ENCODE measurements at places on chromosomes 3 and 15.

GRCh38 chr3:158120330-158120729, 10.4 kb downstream of the RSRC1 start:
- no peak for DNase-seq

GRCh38 chr15:37056177-37057121, 43.9 kb downstream of the MEIS2 start:
- DNase-seq, result no peak

GRCh38 chr3:19717736-19718135, 216.3 kb downstream of the EFHB start:
- no peak for DNase-seq

- DNase-seq, result no peak
Measured at GRCh38 chr15:62275831-62276230, 110.7 kb upstream of the C2CD4B start.

DNA sequence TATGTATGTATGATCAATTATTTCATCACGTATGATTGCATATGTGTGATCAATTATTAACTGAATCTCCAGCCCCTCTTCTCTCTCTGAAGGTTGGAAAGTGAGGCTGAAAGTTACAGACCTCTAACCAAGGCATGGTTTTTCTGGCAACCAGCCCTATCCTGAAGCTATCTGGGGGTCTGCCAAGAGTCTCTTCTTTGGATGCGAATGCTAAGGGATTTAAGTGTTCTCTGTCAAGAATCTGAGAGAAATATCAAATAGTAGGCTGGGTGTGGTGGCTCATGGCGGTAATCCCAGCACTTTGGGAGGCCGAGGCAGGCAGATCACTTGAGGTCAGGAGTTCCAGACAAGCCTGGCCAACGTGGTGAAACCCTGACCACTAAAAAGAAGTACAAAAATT, 8.1 kb downstream of the NKTR start:
- DNase-seq, result no peak

DNA sequence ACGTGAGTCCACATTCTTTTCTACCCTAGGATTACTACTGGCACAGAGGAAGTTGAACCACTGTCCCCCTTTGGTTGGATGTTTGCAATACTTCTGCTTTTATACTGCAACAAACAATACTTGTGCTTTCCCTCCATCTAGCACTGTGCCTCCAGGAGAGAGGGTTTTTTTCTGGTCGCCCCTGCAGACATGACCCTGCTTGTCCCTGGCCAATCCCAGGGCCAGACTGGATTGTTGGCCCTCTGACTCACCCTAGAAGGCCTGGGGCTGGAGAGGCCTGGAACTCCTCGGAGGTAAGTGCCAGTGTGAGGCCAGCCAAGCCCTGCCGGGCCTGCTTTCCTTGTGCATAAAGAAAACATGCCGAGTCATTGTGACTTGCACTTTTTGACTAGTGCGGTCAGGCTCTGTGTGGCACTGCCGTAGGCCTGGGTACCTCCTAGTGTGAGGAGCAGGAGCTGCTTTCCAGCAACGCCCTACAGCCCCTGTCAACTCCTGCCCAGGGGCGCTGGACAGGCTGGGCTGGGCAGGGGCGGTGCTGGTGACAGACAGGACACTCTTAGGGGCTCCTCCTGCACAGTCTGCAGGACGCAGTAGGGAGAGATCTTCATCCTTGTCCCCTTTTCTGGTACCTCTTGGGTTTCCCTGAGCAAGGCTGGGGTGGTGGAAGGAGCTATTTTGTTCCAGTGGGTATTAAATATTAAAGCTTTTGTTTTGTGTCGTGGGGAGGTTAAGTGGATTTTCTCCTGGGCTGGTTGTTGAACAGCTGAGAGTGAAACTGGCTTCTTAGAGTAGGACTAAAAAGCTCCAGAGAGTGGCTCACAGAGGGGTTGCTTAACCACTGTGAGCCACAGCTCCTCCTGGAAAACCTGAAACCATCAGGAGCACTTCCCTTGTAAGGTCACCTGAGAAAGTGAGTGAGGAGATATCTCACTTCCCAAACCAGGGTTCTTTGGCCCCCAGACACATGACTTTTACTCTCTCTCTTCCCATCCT, 14.4 kb upstream of the TKT start:
- DNase-seq, result no peak

DNA sequence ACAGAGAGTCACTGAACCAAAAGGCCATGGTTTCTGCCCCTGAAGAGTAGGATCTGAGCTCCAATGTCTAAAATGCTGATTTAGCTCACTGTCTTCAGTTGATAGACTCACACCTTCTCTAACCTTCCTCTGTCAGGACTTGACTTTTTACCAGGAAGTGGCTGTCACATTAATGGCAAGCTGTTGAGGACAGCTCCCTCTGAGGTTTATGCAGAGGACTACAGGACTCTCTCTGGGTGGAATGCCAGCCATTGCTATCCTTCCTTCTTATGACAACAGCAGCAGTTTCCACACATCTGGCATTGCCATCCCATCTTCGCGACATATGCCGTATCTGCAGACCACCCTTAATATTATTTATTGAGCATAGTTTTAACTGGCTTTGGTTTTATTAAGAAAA, 103.8 kb upstream of the PRICKLE2 start:
- DNase-seq, result no peak

- peak; percentile 40 for DNase-seq
Measured at GRCh38 chr15:61835496-61836106, 224.6 kb downstream of the VPS13C start.

- DNase-seq, result no peak
Measured at GRCh38 chr15:67144609-67145311, 79.4 kb downstream of the SMAD3 start.

- no peak for DNase-seq
Measured at GRCh38 chr3:106068381-106068780, 199.6 kb upstream of the CBLB start.

DNA sequence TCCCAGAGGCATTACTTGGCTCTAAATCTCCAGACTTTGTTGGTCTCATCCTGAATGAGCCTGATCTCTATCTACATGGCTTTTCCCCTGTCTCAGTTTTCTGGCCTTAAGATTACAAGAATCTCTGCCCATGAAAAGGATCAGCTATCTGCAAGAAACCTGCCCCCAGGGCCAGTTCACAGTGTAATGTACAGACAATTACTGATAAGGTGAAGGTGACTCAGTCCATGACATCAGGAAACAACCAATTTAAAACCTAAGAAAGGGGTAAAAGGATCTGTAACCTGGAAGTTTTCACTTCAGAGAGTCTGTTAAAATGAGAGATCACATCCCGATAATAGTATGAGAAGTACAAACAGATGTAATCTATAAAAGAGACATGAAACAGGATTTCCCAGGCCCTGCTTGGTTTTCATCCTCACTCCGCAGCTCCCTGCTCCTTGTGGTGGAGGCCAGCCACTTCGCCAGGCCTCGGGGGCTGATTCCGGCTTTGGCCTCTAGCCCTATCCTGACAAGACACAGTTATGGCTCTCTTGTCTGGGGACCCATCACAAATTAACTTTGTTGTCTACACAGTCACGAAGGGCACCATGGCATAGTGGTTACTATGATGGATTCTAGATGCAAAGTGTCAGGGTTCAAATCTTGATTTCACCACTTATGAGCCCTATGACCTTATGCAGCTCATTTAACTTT, 136.9 kb downstream of the THSD4 start:
- no peak for DNase-seq

- DNase-seq, result no peak
Measured at GRCh38 chr15:60384053-60384452, 13.7 kb downstream of the ANXA2 start.

DNA sequence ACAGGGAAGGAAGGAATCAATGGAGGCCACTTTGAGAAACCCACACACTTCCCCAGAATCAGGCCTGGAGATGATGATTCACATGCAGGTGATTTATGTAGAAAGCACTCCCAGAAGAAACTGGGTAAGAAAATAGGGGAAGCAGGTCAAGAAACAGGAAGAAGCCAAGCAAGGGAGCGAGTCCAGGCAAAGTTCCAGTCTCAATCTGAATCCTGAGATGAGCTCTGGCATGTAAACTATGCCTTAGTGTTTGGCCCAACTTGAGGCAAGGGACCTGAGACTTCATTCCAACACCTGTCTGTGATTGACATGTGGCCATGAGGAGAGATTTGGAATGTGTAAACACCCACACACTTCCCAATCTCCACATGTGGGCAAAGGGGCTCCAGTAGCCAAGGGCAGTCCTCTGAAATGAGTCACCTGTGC, 61.6 kb upstream of the CTNNB1 start:
- no peak for DNase-seq

GRCh38 chr3:61685755-61686154, 124.4 kb downstream of the PTPRG start:
- no peak for DNase-seq
